ENCODE measurements at places on chromosomes 2 and 18.

DNA sequence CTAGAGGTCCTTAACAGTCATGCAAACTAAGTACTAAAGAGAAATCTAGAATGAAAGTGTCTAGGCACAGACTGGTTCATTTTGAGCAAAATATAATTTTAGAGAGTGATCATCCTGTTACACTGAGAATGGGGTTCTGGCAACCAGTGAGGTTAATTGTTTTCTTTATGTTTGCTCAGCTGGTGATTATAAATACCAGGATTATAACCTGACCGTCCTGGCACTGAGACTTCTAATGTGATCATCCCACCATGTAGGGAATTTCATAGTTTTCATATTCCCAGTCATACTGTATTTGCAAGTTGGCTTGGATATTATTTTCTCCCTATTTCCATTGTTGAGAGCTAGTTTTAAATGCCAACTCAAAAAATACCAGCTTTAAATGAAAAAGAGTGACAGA lies 852.5 kb upstream of the LRATD1 start:
- no peak for DNase-seq

DNA sequence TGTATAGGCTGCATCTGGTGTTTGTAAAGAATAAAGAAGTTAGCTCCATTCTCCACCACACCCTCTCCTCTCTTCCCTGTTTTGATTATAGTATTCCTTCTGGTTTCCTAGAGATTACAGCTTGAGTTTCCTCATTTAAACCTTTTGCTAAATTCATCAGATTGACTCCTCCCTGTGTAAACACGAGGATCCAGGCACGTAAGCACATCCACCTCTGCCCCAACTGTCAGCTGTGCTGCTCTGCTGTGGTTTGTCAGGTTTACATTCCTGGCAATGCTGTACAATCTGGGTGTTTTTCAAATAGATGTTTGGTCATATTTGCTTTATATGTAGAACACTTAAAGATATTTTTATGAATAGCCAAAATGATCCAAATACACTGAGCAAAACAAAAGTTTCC lies 302.8 kb downstream of the PTGR3 start:
- DNase-seq: no peak

- DNase-seq: no peak
These were observed 106.0 kb upstream of the PKDCC start for GRCh38 chr2:41941831-41942230.

GRCh38 chr2:20468549-20469500 lies 22.0 kb downstream of the RHOB start:
- DNase-seq: no peak

- DNase-seq: peak; percentile 97
These were observed 97.3 kb downstream of the FMNL2 start for GRCh38 chr2:152432206-152432653.

GRCh38 chr18:35508746-35509338 lies 11.1 kb upstream of the INO80C start:
- no peak for DNase-seq

GRCh38 chr2:218721934-218722333 lies 11.3 kb downstream of the TTLL4 start:
- no peak for DNase-seq

DNA sequence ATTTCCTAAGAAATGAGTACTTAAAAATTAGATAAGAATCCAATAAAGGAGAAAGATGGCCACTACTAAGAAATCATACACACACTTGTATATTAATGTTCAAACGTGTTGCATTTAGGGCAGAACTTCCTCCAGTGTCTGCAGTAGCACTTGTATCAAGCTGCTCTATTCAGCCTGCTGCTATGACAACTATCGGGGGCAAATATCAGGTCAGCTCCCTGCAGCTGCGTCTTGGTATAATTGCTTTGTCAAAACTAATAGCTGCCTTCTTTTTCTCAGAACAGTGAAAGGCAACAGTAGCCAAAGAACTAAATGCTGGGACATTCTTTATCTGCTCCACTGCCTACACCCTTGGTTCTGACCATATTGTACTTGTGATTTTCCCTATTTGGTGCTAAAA lies 300.7 kb downstream of the NOL4 start:
- DNase-seq: no peak

GRCh38 chr2:42618116-42618515 lies 49.7 kb downstream of the MTA3 start:
- no peak for DNase-seq

DNA sequence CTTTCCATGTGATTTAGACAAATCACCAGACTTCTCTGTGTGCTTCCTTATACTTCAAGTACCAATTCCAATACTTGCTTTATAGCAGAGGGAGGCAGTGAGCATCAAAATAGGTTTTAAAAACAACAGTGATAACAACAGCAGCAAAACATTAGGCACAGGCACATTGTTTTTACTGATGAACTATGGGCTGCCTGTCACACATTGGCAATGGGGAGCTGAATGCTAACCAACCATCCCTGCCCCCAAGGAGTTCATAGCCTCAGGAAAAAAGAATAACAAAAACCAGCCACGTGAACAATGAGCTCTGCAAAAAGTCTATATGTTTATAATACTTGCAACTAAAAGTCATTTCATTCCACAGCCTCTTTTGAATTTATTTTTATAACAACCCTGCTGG lies 287.9 kb upstream of the TRIB2 start:
- no peak for DNase-seq

DNA sequence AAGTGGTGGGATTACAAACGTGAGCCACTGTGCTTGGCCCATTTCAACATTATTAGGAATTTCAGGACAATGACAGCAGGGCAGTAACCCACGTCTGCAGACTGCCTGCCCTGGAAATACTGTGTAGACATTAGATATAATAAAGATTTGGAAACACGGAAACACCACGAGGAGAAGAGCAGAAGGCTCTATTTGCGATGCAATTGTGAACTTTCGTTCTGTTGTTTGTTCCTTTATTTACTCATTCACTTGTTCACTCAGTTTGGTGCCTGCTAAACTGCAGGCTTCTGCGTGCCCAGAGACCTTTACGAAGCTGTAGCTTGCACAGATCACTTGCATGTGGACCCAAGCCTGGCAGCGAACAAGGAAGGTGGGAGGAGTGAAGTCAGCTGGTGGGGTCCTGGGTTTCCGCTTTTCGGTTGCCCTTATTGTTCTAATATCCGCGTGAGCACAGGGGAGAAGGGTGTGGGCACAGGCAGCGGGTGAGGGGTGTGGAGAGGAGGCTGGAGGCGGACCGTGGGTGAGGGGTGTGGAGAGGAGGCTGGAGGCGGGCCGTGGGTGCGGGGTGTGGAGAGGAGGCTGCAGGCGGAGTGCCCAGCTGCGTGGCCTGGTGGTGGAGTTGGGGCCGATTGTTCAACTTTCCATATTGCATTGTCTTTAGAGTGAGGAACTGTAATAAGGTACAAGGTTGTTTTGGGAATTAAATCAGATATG lies 3.4 kb downstream of the COLEC11 start:
- DNase-seq: no peak

DNA sequence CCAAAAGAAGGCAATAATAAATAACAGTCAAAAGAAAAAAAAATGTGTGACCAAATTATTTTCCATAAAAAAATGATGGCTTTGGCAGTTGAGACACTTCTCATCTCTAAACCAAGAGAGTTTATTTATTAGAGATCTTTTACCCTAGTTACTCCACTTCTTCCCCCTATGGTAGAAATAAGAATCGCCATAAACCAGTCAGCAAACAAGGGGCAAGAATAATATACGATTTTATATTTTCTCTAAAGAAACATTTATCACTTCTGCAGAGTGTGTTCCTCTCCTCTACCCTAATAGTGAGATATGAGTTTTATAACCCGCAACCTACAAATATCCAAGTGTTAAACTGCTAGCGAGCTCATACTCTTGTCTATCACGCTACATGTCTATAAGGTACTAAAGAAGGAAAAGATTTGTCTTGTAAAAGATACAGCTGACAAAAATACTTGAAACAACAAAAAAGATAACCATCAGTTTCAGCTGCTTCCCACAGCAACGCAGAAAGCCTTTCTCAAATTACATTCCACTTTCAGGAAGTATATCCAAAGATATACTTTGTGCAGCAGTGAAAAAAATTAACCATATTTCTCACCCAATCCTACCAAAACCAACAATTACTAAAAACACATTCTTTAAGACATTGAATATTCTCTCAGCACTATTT lies 2.3 kb downstream of the RNF103 start:
- DNase-seq: no peak

GRCh38 chr2:218983934-218984238 lies 1.1 kb downstream of the FEV start:
- DNase-seq: no peak

- DNase-seq: peak; percentile 80
These were observed 69.2 kb downstream of the EHBP1 start for GRCh38 chr2:62774555-62775366.

- no peak for DNase-seq
These were observed 2.1 kb downstream of the GCG start for GRCh38 chr2:162149940-162150339.

GRCh38 chr2:204706939-204707338 lies 161.7 kb downstream of the PARD3B start:
- DNase-seq: no peak

DNA sequence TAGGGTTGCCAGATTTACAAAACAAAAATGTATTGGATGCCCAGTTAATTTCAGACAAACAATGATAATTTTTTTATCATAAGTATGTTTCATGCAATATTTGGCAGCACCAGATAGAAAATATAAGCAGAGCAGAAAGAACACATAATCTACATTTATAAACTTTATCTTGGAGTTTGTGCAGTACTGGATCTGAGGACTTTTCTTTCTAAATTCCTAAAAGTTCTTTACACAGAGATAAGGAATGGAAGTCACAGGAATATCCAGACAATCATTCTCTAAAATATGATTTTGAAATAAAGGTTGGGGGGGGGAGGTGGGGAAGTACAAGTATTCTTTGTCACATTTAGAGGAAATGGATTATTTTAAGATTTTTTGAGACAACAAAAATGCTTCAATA lies 28.8 kb upstream of the MC4R start:
- DNase-seq: no peak

DNA sequence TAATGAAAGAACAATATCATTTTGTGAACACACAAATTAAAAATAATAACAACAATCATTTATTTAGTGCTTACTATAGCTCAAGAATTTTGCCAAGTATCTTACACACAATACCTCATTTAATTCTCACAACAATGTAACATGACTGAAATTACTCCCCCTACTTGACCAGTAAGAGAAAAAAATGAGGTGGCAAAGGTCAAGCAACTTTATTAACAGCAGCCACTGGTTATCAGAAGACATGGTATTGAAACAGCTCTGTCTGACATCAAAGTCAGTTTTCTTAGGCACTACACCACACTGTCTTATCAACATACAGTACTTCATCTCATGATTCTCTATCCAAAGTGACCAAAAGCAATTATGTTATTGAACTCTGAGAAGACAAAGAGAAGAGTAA lies 389.4 kb downstream of the ZEB2 start:
- DNase-seq: no peak

- no peak for DNase-seq
These were observed 461.5 kb downstream of the IRS1 start for GRCh38 chr2:226337941-226338600.

- no peak for DNase-seq
These were observed 21.1 kb upstream of the RALBP1 start for GRCh38 chr18:9454061-9454703.

GRCh38 chr2:229174794-229175496 lies 96.1 kb downstream of the PID1 start:
- DNase-seq: no peak

DNA sequence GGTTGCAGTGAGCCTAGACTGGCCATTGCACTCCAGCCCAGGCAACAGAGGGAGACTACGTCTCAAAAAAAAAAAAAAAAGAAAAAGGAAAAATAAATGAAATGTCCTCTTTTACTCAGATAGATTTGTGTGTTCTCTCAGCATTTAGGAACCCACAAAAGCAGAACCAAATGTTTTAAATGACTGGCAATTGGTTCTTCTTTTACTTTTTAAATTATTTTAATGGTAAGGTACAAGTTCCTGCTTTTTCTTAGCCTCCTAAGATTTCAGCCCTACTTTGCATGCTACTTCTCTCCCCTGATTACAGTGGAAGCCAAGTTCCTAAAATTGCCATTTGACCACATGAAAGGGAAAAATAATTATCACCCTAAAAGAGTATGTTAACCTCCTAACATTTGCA lies 23.5 kb downstream of the SRSF7 start:
- no peak for DNase-seq

- no peak for DNase-seq
These were observed 27.7 kb downstream of the NETO1 start for GRCh38 chr18:72840109-72840508.

DNA sequence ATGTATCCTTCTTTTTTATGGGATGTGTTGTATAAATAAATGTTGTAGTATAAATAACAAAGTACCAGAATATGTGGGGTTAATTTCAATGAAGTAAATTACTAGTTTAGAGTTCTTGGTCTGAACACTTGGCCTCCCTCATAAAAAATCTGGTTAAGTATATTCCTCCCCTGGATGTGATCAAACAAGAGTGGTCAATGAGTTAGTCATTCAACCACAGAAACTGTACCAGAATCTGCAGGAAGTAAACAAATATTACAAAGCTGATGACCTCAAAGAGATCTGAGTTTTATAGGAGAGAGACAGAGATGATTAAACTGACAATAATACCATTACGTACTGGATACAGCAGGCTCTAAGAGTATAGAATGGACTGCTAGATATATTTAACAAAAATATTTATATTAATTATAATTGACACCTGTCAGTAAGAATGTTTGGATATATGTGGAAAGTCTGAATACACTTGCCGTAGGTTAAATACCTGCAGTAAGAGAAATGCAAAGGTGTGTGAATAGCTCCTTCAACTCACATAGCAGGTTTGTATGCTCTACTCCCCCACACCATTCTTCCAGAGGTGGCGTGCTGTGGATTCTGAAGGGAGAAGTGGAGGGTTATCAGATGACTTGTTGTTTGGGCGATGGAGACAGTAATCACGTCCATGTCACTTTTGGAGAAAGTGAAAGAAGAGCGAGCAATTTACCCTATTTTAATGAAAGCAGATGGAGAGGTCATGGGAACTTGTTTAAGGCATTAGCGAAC lies 108.3 kb upstream of the LRATD1 start:
- no peak for DNase-seq

DNA sequence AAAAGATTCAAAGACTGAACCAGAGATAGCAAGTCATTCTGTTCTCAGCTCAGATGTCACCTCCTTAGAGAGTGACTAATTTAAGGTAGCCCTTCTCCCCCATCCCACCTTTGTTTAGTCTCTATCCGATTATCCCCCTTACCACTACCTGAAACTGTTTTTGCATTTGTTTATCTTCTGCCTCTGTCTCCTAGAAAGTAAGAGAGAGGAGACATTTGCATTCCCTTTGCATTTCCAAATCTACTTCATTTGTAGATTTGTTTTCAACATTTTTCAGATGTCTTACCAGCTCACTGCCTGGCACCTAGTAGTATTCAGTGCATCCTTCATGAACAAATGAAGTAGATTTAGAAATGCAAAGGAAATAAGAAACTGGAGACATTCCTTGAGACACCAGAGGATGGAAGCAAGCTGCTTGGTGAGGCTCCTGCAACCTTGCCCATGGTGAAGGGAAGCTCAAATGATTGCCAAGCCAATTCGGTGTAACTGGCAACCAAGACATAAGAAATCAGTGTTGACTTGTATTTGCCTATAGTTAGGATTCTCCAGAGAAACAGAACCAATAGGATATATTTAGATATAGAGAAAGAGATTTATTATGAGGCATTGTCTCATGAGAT lies 385.7 kb downstream of the STK39 start:
- no peak for DNase-seq

GRCh38 chr18:67453901-67454300 lies 62.6 kb downstream of the DSEL start:
- no peak for DNase-seq

GRCh38 chr2:62202019-62202722 lies 6.3 kb downstream of the B3GNT2 start:
- DNase-seq: peak; percentile 17

GRCh38 chr18:21452796-21453510 lies 147.6 kb downstream of the ESCO1 start:
- DNase-seq: no peak
